ENCODE measurements at places on chromosomes 6 and 20.

- no peak for DNase-seq
Measured at GRCh38 chr20:40639676-40640355, 49.2 kb downstream of the MAFB start.

- DNase-seq = no peak
Measured at GRCh38 chr6:146515212-146515611, 28.4 kb upstream of the RAB32 start.

DNA sequence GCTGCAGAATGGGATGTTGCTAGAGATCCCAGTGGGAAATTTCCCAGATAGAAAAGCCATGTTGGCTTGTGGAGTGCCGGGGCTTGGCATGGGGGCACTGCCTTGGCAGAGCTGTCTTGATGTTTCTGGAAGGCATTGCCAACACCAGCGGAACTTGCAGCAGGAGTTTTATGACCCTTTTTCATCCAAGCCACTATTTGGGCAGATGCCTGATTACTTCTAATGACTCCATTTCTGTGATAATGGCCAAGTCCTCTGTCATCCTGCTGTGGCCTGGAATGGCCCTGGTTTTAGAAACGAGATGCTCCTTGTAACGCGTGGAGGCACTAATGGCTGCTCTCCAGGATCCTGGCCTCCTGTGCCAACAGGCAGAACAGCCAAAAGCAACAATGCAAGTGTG, 229.0 kb downstream of the ZNF217 start:
- no peak for DNase-seq

GRCh38 chr6:79841577-79842375, 105.6 kb downstream of the ELOVL4 start:
- DNase-seq = no peak
